Skin of body (tissue), 3 donors: ENCODE measurements at places on chromosomes 6 and 20. TPM values are rescaled to one million over a fixed set of nuclear protein-coding genes. Genes with fewer than 3 reads are reported as not detected.

- no peak for DNase-seq
These were observed 12.9 kb upstream of the HIVEP1 start for GRCh38 chr6:11999246-11999645.

Gene SNPH
- 1.2 TPM for total RNA-seq

GRCh38 chr6:142881290-142881689 lies 63.7 kb downstream of the HIVEP2 start:
- no peak for DNase-seq

Gene F13A1
- 106 TPM for total RNA-seq

DNA sequence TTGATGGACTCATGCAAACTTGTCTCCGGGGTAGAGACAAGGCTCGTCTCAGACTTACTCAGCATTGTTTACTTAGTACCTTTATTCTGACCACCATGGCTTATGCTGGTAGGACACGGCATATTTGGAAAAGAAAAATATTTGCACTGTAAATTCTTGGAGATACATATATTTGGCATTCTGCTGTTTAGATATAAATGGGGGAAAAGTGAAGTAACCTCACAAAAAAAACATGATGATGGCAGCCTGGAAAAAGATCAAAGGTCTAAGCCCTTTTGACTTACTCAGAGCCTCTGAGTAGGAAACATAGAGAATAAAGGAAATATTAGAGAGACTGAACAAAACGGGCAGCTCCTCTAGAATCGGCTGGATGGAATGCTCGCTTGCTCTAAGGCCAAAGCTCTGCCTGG lies 32.5 kb downstream of the PDE10A start:
- DNase-seq, result no peak

DNA sequence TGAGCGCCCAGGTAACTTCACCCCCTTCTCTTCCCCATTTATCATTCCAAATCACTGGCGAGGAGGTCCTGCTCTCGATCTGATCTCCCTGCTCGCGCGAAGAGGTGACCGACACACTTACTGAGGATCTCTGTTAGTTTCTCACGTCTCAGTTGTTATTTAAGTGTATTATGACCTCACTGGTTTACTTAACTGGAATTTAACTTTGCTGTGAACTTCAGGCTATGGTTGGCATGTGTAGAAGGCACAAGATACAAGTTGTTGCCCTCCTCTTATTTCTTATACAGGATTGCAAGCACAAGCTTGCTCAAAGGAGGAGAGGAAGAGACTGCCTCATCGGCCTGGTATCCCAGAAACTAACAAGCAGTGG lies 1.2 kb downstream of the RNF217 start:
- peak; percentile 13 for DNase-seq

Gene TPX2
- total RNA-seq, result 14.8 TPM

DNA sequence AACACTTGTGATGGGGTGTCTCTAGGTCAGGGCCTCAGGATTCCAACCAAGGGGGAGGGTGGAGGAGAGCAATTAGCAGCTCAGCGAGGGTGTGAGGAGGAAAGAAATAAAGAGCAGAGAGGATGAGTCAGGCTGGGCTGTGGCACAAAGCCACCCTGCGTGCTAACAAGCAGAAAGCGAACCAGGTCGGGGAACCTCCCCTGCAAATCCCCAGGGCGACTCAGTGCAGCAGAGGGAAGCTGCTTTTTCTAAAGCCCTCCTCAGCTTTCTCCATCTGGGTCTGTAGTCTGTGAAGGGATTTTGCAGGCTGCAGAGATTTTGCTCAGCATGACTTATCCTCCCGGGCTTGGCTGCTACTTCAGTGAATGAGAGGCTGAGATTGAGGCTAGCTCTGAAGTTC lies 6.6 kb upstream of the SPO11 start:
- DNase-seq, result peak; percentile 37

DNA sequence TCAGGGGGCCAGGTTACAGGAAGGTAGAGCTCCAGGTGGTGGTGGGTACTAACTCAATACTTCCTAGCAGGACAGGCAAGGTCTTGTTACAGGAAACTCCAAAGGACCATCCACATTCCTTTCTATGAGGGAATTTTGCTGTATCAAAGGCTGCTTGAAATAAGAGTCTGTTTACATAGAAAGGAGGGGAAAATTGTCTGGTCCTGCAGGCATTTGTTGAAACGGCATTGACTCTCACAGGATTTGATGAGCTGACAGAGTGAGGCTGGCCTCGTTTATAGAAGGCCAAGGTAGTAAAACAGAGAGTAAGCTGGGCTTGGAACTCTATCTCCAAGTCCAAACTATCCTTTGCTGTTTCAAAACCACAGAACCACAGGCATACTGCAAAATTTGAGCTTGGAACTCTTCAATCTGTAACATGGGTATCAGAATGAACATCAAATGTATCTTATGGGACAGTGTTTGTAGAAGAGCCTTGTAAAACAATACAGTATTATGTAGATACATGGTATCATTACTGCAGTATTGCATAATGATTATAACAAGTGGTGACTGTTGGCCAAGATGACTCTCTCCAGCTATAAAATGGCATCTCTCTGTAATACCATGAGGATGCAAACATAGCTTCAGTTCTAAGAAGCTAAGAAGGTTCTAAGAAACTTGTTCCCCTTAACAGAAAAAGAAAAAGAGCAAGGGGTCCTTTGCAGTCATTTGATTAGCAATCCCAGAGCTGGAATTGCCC lies 61.5 kb downstream of the TRAM2 start:
- no peak for DNase-seq

DNA sequence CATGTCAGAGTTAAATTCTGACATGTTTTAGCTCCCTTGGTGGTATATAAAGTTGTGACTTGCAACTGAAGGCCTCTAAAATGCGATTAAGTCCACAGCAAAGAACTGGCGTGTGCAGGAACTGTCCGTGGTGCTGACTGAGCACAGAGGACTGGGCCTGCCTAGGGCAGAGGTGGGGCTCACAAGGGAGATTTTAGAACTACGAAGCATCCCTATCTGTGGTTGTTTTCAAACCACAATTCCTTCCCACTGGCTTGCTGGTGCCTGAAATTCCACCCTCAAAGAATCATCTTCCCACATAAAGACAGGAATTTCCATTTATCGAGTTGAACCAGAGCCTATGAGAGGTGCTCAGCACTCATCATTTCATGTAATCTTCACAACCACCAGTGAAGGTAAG lies 30.1 kb downstream of the RIMS4 start:
- DNase-seq, result no peak

DNA sequence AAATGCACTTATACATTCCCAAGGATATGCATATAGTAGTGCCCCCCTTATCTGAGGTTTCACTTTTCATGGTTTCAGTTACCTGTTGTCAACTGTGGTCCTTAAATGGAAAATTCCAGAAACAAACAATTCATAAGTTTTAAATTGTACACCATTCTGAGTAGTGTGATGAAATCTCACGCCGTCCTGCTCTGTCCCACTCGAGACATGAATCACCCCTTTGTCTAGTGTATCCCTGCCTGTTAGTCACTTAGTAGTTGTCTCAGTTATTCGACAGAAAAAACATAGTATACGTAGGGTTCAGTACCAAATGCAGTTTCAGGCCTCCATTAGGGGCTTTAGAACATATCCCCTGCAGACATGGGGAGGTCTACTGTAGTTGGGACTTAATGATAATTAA lies 57.0 kb downstream of the MAP1LC3A start:
- no peak for DNase-seq

GRCh38 chr6:53707108-53707897 lies 41.7 kb upstream of the KLHL31 start:
- no peak for DNase-seq

- DNase-seq, result no peak
These were observed 1.9 kb upstream of the HMGA1 start for GRCh38 chr6:34234667-34235306.

GRCh38 chr6:56706981-56707726 lies 64.5 kb upstream of the DST start:
- DNase-seq, result no peak

GRCh38 chr6:106163446-106163965 lies 77.4 kb downstream of the PRDM1 start:
- DNase-seq, result peak; percentile 3

- no peak for DNase-seq
These were observed 19.6 kb upstream of the MICB start for GRCh38 chr6:31478186-31478950.

DNA sequence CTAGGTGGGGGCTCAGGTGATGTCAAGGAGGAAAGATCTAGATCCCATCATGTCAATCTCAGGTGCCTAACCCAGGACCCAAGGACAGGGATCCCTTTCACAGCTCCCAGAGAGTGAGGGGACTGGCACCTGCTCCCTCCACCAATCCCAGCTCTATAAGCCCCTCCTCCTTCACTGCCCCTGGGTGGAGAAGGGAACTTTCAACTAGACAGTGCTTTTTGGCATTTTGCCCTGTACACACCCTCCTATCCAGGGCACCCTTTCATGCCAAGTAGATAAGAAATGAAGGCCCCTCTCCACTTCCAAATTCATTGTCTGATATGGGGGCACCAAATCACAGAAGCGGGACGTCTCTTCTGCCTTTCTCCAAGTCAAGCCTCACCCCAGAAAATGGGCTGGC lies 61.6 kb downstream of the MDGA1 start:
- DNase-seq, result no peak

Gene RBBP8NL
- total RNA-seq, result 0.59 TPM

DNA sequence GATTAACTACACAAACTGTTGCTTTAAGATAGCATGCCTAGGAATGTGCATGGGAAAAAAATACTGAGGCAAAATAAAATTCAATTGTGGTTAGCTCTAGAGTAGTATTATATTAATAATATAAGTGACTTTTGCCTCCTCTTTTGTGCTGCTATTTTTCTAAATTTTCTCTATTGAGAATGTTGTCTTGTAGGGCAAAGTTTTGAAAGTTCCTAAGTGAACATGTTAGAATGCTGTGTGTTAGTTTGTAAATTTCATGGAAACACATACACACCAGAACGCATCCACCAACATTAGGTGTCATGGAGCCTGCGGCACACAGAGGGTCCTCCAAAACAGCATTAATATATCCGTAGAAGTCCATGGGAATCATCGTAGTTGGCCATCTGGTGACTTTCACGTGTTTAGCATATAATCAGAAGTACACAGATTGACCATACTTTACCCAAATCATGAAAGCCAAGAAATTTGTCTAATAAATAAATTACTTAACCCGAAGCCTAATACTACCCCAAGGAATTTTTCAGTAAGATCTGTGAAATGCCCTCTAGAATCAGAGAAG lies 25.6 kb downstream of the ARHGAP18 start:
- no peak for DNase-seq

GRCh38 chr20:36064658-36065426 lies 89.7 kb upstream of the EPB41L1 start:
- peak; percentile 73 for DNase-seq

GRCh38 chr6:128557081-128557480 lies 36.7 kb upstream of the PTPRK start:
- no peak for DNase-seq

DNA sequence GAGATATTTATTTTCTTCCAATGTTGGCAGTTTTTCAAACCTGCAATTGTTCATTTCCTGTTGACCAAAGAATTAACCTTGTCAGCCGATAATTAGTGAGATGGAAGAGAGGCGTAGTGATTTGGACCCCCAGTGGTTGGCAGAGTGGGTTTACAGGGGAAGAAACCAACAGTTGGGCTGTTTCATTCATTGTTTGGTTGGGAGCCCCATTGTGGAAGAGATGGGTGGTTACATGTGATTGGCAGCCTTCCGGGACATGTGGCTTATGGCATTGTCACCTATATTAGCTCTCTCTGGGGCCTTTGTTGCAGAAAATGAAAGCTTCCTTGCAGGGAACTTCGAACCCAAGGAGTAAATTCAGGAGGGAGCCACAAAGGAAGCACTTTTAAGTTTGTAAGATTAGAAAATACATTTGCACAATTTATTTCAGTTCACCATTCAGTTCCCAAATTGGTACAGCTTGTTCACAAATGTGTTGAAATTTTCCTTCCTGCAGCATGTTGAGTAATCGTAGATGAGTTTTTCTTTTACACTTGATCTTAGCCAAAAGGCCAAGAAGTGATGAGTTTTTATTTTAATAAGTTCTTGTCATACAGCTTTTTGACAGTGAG lies 50.3 kb upstream of the CDKAL1 start:
- DNase-seq, result no peak

- no peak for DNase-seq
These were observed 22.9 kb downstream of the CNBD2 start for GRCh38 chr20:35991142-35991771.

DNA sequence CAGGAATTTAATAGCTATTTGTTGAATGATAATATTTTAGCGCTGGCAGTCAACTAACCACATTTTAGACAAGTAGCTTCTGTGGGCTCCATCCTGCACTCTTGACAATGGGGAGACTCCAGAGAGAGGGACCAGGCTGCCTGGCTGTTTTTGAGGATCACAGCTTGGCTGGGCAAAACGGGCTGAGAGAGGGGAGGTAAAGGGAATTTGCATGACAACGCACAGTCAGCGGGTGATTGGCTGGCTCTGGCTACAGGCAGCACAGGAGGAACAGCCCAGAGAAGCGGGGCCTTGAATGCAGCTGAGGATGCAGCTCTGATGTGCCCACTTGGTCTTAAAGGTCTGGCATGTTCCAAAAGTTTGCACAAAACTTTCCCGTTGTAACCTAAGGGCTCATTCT lies 41.2 kb downstream of the LRFN2 start:
- no peak for DNase-seq

DNA sequence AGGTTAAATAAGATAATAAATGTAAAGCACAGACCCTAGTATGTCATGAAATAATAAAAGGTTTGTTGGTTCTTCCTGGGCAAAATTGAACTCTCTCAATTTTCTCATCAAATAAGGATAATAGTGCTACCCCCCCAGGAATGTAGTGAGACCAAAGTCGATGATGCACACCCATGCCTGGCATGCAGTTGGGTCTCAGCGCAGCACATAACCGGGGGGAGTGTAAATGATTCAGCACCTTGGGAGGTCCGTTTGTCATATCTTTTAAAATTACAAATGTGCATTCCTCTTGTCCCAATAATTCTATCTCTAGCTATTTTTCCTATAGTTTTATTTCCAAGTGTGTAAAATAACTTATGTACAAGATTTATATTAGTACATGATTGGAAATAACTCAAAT lies 31.3 kb upstream of the CCDC167 start:
- DNase-seq, result no peak

- DNase-seq, result peak; percentile 76
These were observed 21.4 kb upstream of the PI16 start for GRCh38 chr6:36933102-36933501.

Gene CALHM4
- 0.79 TPM for total RNA-seq

Gene NRN1
- total RNA-seq, result 19.7 TPM

DNA sequence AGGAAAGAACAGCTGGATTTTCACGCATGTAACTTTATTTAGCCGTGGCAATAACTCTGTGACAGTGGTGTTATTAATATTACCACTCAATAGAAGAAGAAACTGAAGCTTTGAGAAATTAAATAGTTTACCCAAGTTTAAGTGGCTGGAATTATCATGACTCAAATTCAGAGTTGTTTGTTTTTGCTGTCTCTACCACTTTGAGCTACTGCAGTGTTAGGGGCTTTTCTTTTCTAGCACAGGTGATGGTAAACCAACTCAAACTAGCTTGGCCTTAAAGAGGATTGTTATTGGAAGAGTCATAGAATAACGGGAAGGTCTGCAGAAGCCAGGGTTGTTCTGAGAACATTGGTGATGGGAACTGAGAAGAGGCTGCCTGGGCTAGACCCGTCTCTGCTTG lies 66.0 kb upstream of the PREP start:
- DNase-seq, result no peak

- no peak for DNase-seq
These were observed 3.1 kb downstream of the FYN start for GRCh38 chr6:111870051-111870741.

GRCh38 chr6:26270486-26270861 lies 94.5 kb upstream of the BTN3A2 start:
- no peak for DNase-seq

Gene CRISP2
- not detected for total RNA-seq
